ENCODE measurements at places on chromosomes 16 and 17. TPM values are rescaled to one million over a fixed set of nuclear protein-coding genes. Genes with fewer than 3 reads are reported as not detected.
A peak's percentile ranks its signal among the peaks of the same experiment; 100 is the strongest.

DNA sequence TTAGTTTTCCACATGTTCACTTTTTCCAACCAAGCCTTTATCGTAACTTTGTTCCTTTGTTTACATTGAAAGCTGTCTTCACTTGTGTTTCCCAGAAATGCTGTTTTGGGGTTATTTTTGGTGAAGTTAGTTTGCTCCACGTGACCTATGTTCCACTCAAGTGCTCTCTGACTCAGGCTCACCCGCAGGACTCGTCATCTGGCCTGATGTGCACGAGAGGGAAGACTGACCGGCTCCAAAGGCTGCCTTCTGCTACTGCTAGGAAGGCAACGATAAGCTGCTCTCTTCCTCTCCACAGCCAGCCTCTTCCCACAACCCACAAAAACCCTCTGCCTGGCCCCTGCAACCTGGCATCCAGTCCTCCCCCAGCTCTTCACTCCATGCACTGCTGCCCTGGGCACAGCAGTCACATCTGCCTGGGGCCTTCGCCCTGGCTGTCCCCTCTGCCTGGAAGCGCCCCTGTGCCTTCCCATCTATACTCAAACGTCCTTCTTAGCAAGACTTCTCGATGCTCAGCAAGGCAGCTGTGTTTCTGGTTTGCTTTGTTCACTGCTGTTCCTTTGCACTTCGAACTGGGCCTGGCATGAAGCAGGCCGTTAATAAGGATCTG, 28.0 kb downstream of the ZCCHC14 start:
- peak; percentile 92 for DNase-seq

- no peak for DNase-seq
Observed at GRCh38 chr16:67394155-67395104, 1.1 kb upstream of the TPPP3 start.

The BCO1 gene
- total RNA-seq, result 0.26 TPM

DNA sequence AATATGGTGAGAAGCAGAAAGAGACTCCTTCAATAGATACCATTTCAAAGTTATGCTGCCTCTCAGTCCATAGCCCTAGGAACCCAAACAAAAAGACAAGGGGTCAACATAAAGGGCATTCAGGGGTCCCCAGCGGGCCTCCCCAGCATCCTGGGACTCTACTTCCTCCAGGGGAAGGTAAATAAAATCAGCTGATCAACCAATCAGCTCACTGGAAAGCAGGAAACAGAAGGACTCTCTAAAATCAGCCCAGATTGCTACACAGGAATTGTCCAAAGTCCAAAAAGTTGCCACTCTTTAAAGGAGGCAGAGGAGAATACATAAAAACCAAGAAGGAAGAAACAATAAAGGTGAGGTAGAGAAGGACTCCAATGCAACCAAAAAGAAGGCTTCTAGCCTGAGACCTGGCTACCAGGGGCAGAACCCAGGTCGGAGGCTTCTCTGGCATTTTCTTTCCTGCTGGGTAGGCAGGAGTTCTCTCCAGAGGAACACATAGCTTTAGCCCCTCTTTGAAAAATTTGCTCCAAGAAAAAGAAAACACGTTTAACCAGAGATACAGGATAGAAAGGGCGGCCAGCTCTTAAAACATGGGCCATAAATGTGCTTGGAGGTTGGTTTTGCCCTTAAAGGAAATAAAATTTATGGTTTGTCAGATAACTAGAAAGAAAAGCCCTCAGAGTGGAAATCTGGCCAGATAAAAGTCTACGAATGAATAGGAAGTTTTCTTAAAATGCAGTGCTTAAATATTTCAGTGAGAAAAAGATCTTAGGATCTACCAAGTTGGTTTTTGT, 404.6 kb downstream of the SOX9 start:
- DNase-seq, result no peak

The CLEC19A gene
- total RNA-seq, result not detected

All from fibroblast of lung (primary cell).